ENCODE measurements at places on chromosomes 5 and 9.

GRCh38 chr9:95507464-95508241 lies 9.1 kb downstream of the PTCH1 start:
- peak; percentile 85 for DNase-seq

- no peak for DNase-seq
These were observed 134.5 kb downstream of the ALDH1A1 start for GRCh38 chr9:72818385-72818784.

DNA sequence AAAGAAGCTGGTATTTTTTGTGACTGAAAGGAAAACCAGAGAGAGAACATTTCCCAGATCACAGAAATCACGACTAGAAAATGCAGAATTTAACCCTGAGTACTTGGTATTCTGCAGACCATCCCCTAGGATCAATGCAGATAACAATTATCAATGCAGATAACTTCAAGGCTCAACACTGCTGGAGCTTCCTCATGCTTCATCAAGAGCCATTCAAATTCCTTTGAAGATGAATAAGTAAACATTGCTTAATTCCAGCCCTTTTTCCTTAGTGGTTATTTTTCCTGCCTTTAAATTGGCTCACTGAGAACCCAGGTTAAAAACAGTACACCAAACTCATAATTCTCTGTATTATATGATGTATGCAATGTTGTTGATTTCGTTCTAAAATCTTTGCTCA lies 370.1 kb upstream of the TLE4 start:
- no peak for DNase-seq

- no peak for DNase-seq
These were observed 78.3 kb upstream of the ANKRD55 start for GRCh38 chr5:56311306-56311905.

- DNase-seq: peak; percentile 65
These were observed 81.8 kb upstream of the NEURL1B start for GRCh38 chr5:172559004-172559932.

DNA sequence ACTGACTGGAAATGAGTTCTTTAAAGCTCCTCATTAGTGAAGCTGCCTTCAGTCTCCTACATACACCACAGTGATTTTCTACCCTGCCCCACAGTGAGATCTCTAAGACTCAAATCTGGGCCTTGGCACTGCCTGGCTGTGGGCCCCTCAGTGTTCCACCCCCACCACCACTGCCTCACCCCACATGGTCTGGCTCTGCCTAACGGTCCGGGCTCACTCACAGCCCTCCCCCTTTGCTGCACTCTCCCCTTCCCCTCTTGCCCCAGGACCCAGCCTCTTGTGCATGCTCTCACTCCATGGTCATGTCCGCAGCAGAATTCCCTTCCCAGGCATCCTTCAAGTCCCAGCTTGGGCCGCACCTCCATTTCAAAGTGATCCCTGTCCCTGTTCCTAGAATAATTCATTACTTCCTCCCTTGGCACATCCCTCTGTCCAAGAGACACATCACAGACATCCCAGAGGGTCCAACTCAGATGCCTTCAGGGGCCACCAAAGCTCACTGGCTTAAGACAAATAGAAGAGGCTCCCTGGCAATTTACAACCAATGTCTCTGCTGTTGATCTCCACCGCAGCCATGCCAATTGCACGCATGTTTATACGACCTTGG lies 56.7 kb downstream of the HRH2 start:
- DNase-seq: no peak

DNA sequence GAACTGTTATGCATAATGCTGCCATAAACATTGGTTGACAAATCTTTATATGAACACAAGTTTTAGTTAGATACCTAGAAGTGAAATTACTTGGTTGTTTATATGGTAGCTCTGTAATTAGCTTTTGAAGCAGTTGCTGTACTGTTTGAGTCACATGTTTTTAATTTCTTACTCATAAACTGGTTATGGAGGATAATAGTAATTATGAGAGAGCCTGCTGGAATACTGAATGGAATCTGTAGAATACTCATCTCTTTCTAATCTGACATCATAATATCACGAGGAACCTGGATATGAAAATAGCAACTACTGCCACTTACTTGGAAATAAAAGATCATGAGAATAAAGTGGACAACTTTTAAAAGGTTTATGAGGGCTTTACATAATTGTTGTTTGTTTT lies 509.2 kb downstream of the CETN3 start:
- DNase-seq: no peak
